Muscle of arm (tissue), 14 donors: ENCODE measurements at places on chromosomes 3 and 15. TPM values are rescaled to one million over a fixed set of nuclear protein-coding genes. Genes with fewer than 3 reads are reported as not detected.

- DNase-seq = no peak
Observed at GRCh38 chr15:98773616-98774015, 125.3 kb downstream of the IGF1R start.

GRCh38 chr3:151199554-151200438 lies 3.2 kb downstream of the GPR171 start:
- DNase-seq = no peak

GRCh38 chr15:97143592-97144376 lies 813.3 kb downstream of the NR2F2 start:
- no peak for DNase-seq

GRCh38 chr3:61417352-61417751 lies 144.0 kb upstream of the PTPRG start:
- DNase-seq = no peak

DNA sequence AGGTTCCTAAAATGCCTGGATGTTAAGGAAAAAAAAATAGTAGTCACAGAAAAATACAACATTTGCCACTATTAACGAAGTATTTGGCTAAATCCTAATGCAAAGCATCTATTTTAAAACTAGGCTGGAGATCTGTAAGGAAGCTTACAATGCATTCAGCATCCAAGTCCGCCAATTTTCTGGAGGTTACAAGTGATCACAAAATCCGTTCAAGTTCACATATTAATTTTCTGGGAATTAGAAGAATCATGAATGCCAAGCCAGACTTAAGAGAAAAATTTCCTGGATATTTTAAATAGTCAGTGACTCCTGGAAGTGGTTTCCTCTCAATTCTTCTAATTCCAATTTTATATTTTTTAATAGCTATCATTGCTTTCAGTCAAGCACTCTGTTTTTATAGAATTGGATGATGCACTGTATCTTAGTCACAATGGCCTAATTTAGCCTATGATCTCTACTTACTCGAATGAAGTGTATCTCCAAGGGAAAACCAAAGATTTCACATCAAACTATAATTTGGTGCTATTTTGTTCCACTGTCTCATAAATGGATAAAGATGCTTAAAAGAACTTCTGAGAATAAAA lies 60.4 kb downstream of the P3H2 start:
- no peak for DNase-seq

- DNase-seq = peak; percentile 27
Observed at GRCh38 chr3:74357881-74358280, 256.6 kb downstream of the CNTN3 start.

DNA sequence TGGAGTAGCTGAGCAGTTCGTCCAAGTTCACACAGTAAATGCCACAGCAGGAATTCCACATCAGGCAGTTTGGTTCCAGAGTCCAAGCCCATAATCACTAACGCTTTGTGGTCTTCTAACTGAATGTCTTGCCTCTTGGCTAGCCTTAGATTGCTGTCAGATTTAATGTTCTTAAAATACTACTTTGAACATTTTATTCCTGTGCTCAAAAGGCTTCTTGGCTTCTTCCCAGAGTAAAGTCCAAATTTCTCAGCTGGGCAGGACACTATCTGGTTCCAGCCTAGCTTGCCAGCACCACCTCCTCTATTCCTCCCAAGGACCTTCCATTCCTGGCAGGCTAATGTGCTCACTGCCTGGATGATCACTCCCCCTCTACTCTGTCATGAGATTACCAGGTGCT lies 256.9 kb downstream of the SQOR start:
- DNase-seq = peak; percentile 62

RHOV gene
- polyA plus RNA-seq = 11.0 TPM

TMEM45A gene
- polyA plus RNA-seq = 46.7 TPM

MED12L gene
- polyA plus RNA-seq = 8.0 TPM
